Osteocyte (in vitro differentiated cells): ENCODE measurements at places on chromosomes 2 and 18. TPM values are rescaled to one million over a fixed set of nuclear protein-coding genes. Genes with fewer than 3 reads are reported as not detected.

Gene NYAP2
- not detected in 2 replicates for total RNA-seq

Gene FAM98A
- 58.6 and 66.8 TPM in 2 replicates for total RNA-seq

Gene MARCO
- total RNA-seq = not detected in 2 replicates

Gene AKAIN1
- total RNA-seq = not detected in 2 replicates

Gene FIGN
- total RNA-seq = 35.3 and 37.7 TPM in 2 replicates

Gene RNF181
- total RNA-seq = 77.2 and 77.3 TPM in 2 replicates

Gene FBLN7
- 3.9 and 4.1 TPM in 2 replicates for total RNA-seq

Gene INPP1
- total RNA-seq = 17.3 and 18.2 TPM in 2 replicates

Gene IFIH1
- total RNA-seq = 5.4 and 6.4 TPM in 2 replicates

Gene MC5R
- total RNA-seq = not detected in 2 replicates

Gene ALPG
- total RNA-seq = not detected in 2 replicates

Gene AQP4
- total RNA-seq = not detected in 2 replicates

Gene IL1F10
- total RNA-seq = not detected in 2 replicates

Gene CDKL4
- 0.37 and 0.83 TPM in 2 replicates for total RNA-seq

Gene GIGYF2
- total RNA-seq = 63.4 and 66.0 TPM in 2 replicates

Gene ANKRD30BL
- total RNA-seq = not detected in 2 replicates

Gene UGT1A4
- not detected in 2 replicates for total RNA-seq

Gene GKN1
- not detected in 2 replicates for total RNA-seq

Gene LONRF2
- 0.26 and 0.32 TPM in 2 replicates for total RNA-seq

Gene KCNS3
- total RNA-seq = not detected in 2 replicates

Gene LCT
- total RNA-seq = not detected in 2 replicates

Gene DCDC2C
- total RNA-seq = not detected in 2 replicates

Gene RFTN2
- 29.4 and 30.6 TPM in 2 replicates for total RNA-seq
